ENCODE measurements at places on chromosomes 1 and 21.

- DNase-seq = no peak
Measured at GRCh38 chr1:205492774-205493173, 11.7 kb upstream of the CDK18 start.

DNA sequence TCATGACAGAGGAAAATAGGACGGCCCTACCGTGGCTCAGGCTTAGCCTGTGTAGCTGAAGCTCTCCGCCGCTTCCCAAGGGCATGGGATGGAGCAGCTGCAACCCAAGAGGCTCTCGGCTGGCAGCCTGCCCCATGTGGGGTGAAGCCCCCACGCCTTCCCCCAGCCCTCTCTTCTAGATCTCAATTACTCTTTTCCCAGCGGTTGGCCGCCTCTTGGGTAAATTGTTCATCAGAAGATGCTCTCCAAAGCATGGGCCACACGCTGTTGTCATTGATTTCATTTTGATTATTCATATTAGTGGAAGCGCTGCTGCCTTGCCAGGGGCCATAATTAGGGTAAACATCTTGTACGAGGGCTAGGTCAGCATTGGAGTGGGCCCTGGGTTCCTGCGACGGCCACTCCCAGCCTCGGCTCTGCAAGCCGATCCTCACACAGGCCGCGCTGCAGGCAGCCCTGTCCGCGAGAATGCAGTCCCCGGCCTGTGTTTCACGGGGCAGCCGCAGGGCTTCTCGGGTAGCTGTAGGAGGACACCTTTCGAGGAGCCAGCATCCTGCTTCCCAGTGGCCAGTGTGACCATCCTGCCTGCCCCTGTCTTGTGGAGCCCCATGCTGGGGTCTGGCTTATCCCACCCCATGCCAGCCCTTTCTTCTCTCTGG is 114.4 kb upstream of the VAMP3 start:
- no peak for DNase-seq

DNA sequence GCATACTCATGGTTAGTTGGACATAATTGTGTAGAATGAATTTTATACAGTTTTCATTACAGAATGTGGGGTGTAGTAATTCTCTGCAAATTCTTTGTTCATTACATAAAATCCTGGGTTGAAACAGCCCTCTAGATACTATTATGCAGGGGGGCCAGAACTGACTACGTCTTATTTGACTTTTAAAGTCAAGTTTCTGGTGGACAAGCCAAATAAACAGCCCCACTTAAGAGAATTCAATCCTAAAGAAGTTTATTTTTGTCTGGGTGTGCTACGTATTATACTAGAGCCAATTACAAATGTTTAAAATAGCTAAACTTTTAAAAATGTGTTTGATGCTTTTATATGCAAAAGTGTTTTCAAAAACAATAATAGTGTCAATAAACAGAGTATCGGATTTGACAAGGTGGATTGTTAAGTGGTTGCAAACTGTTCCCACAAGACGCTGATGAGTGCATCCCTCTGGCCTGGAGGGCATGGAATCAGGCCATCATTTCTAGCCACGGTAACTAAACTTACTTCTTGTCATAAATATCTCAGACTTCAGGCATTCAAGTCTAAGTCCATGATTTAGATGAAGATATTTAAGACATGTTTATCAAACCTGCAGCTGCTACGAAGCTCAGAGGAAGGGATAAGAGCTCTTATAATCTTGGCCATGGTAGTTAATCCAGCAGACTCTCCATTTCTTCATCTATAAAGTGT is 646.3 kb downstream of the KIF26B start:
- DNase-seq = no peak

- DNase-seq = no peak
Measured at GRCh38 chr1:26705788-26706311, 10.0 kb downstream of the ARID1A start.
